ENCODE measurements at places on chromosomes 3 and 15.

DNA sequence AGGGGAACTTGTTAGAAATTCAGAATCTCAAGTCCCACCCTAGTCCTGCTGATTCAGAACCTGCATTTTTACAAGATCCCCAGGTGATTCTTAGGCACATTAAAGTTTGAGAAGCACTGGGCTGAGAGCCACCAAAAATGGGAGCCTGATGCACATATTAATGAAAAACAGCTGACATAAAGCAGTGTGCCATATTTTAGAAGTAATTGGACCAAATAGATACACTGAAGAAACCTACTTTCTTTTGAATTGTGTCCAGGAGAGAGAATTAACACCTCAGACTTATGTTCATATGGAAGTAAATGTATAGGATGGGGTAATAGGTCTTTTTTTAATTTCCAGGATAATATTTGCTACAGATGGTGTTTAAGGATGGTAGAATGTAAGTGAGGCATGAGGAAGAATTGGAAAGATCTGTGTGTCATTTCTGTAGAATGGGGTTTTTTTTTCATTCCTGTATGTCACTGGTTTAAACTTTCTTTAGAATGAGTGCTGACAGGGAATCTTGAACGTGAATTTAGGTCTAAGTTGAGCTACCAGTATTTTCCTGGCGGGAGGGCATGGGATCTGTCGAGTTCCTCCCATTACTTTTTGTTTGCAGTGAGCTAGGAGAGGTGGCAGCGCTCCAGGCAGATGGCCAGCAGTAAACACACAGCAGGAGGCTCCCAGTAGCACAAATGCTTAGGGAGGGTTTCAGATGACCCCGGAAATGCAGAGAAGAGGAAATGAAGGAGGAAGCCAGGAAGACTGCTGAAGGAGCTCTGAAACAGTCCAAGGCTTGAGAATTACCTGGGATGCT lies 185.6 kb downstream of the PLCL2 start:
- peak; percentile 59 for DNase-seq

DNA sequence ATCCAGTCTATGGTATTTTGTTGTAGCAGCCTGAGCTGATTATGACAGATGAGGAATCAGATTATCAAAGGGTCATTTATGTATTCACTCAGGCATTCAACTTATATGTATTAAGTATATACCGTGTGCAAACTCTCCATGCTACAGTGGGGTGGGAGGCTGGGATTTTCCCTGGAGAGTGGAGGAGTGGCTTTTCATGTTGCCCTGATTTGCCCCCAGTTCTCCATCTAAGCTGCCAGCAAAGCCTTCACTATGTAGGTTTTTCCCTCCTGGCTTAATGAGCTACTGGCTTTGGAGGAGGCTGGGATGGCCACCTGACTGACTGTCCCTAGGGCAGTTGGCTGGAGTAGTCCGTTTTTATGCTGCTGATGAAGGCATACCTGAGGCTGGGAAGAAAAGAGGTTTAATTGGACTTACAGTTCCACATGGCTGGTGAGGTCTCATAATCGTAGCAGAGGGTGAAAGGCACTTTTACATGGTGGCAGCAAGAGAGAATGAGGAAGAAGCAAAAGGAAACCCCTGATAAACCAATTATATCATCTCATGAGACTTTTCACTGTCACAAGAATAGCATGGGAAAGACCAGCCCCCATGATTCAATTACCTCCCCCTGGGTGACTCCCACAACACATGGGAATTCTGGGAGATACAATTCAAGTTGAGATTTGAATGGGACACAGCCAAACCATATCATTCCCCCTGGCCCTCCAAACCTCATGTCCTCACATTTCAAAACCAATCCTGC lies 253.9 kb downstream of the RPLP1 start:
- DNase-seq, result no peak

GRCh38 chr3:159080256-159080655 lies 278.4 kb downstream of the MFSD1 start:
- no peak for DNase-seq

DNA sequence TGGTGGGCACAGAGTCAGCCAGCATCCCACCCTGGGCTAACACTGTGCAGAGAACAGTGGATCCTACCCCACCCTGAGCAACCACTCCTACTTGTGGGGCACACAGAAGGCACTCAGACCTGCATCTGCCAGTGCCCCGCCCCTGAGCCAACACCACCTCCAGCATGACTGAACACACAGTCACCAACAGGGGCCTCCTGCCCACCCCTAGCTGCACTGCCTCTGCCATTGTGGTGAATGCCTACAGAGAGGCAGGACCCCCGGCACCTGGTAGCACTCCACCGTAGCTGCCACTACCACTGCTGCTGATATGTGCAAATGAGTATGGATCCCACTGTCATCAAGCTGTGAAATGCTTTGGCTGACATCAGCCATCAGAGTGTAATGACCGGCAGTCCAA lies 123.1 kb downstream of the ADAMTSL3 start:
- DNase-seq, result no peak

GRCh38 chr3:88433568-88433967 lies 283.8 kb downstream of the C3orf38 start:
- no peak for DNase-seq
